ENCODE measurements at places on chromosomes 7 and 10.

DNA sequence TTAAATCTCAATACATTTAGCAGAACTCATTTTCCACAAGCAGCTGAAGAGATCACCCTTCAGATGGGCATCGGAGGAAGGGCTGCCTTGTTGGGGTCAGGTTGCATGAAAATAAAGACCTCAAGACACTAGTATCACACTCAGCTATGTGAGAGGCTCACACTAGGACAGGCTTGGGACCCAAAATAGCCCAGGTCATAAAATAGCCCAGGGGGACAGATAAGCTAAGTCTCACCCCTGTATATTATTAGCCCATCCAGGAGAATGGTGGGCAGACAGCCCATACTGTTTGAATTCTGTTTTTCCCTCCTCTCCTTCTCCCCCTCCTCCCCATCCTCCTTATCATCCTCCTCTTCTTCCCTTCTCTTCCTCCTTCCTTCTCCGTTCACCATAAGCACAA is 415.1 kb upstream of the C7orf33 start:
- no peak for DNase-seq

DNA sequence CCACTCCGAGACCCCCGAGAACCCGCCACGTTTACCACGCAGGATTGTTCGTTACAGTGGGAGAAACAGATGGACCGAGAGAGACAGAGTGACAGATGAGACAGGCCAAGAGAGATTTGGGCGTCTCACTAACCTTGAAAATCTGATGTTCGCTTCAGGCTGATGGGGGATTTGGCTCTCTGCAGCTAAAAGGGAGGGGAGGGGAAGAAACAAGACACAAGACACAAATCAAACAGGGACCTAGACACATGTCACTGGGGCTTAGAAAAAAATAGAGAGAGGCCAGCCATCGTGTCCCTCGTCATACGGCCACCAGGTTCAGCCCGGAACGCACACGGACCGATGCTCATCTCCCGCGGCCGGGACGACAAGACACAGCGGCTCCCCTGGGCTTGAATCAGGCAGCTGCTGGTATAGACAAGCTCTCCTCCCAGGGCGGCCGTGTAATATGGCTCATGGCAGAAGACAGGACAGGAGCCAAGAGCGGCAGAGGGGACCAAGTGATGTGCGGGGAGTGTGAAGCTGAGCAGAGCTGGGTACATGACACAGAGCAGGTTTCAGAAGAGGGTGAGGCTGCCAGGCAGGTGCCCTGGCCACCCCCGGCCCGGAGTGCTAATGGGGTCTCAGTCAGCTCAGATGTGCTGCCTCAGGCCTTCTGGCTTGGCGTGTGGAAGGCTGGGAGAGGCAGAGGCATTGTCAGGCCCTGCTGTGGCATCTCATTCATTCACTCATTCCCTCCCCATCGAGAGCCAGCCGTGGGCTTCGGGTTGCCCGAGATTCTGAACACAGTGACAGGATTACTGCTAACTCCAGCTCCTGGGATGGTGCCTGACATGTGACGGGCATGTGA is 88.5 kb upstream of the GNA12 start:
- DNase-seq = no peak

- no peak for DNase-seq
Observed at GRCh38 chr10:70593513-70593890, 9.0 kb downstream of the PRF1 start.

- DNase-seq = no peak
Observed at GRCh38 chr7:125406111-125406510, 476.5 kb upstream of the POT1 start.

DNA sequence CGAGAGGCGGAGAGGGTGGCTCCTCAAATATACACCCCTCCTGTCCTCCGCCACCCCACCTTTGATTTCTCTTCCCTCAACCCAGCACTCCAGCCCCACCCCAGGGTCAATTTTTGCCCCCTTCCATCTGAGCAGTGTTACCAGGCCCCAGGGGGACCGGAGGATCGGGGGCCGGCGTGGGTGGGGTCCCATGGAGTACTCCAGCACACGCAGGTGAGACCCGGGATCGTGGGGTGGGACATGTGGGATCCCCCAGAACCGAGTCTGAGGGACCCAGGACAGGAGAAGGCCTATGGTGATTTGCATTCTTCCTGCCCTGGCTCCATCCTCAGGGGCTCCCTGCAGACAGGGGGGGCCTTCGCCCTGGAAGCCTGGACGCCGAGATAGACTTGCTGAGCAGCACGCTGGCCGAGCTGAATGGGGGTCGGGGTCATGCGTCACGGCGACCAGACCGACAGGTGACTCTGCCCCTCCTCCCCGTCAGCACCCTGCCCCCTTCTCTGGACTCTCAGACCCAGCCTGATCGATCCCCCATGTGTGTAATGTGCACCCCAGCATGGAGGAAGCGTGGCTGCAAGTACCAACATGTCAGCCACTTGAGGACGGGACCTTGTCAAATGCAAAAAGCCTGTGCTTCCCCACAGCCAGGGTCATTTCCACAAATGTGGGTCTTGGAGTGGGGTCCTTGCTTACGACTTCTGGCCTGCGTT is 744 bp downstream of the TRIP6 start:
- DNase-seq = no peak

DNA sequence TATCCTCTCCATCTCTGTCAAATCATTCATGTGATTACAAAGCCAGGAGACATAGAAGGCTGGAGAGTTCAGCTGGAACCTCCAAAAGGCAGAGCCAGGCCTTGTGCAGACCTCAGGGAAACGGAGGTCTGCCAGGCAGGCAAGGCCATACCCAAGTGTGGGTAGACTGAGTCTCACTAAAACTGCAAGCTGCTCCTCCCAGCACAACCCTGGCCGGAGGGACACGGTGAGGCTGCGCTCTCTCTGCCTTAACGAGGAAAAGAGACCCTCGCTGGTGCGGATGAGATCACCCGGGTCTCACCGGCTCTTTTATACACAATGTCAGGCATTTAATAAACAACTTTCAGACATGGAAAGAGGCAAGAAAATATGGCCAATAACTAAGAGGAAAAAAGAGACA is 66.1 kb upstream of the INPP5A start:
- no peak for DNase-seq

- DNase-seq = no peak
Observed at GRCh38 chr10:113473851-113474250, 79.0 kb upstream of the HABP2 start.

DNA sequence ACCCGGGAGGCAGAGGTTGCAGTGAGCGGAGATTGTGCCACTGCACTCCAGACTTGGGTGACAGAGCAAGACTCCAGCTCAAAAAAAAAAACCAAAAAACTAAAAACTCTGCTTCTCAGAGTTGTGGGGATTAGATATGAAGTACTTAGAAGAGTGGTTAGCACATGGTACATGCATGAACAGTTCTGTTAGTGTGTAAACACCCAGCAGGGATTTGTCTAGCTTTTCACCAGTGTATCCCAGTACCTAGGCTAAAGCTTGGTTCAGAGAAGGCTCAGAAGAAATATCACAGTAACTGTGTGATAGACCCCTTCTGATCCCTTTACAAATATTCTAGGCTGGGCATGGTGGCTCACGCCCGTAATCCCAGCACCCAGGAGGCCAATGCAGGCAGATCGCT is 9.5 kb downstream of the PPIA start:
- DNase-seq = no peak

DNA sequence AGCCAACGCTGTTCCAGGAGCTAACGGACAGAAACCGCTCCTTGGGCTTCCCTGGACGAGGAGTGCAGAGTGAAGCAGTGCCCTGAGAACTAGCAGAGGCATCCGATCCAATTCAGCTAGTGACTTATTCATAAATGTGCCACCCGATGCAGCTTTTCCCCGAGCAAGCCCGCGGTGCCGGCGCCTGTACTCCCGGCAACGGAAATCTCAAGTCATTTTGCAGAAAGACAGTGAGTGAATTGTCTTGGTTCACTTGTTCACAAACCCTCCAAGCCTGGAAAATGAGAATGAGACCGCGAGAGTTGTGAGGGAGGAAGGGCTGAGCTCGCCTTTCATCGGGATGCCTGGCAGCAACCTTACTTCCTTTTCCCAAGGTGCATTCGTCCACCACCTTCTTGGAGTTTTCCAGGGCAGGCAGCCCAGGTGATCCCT is 87.5 kb downstream of the COBL start:
- no peak for DNase-seq

GRCh38 chr10:36087006-36088005 is 445.2 kb upstream of the FZD8 start:
- no peak for DNase-seq

DNA sequence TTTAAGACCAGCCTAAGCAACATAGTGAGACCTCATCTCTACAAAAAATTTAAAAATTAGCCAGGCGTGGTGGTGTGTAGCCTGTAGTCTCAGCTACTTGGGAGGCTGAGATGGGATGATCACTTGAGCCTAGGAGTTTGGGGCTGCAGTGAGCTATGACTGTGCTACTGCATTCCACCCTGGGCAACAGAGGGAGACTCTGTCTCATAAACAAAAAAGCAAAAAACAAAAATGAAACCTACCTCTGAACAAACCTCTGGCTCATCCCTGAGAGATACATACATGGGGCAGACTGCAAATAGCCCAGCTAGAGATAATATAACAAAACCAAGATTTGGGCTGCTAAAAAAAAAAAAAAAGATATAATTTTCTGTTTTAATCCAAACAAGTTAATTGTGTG is 19.5 kb downstream of the C10orf67 start:
- DNase-seq = no peak

GRCh38 chr7:42227021-42227420 is 10.0 kb downstream of the GLI3 start:
- DNase-seq = no peak

GRCh38 chr10:47357911-47358310 is 9.7 kb downstream of the RBP3 start:
- no peak for DNase-seq

DNA sequence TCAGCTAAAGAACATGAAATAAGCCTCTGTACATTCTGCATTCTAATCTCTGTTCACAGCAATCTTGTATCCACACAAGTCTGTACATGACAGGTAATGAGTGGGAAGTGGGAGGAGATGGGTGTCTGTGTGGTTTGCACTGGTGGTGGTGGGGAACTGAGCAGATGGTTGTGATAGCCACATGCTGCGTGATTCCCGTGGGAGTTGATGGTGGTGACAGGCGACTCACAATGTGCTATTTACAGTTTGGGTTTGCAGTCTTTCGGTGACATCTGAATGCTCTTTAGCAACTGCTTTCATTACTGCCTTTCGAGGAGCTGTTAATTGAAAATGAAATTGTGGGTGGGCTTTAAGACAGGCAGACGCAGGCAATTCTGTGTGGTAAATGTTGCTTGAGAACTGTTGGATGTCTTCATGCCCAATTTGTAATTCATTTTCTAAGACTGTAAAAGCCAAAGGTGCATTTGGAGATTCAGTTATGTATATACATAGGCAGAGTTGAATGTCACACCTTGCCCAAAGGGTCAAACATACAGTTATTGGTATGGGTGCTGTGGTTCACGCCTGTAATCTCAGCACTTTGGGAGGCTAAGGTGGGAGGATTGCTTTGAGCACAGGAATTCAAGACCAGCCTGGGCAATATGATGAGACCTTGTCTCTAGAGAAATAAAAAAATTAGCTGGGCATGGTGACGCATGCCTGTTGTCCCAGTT is 308.2 kb downstream of the AUTS2 start:
- DNase-seq = no peak

DNA sequence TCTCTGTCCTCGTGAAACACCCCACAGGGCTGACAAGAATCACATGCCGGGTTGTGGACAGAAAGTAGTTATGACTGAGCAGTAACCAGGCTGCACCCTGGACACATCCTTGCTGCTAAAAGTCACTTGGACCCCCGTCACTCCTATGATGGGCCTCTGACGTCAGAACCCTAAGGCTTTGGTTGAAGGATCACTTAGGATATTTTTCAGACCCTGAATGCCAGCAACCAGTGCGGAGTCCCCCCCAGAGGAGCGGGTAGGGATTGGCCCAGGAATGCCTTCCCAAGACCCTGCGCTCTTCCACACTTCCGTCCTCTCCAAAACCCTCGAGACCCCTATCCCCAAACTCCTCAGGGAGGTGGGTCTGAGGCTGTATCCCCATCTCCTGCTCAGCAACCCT is 52.1 kb downstream of the CFAP46 start:
- no peak for DNase-seq

- DNase-seq = no peak
Observed at GRCh38 chr7:127713758-127714157, 61.8 kb downstream of the SND1 start.
